NCI-H1694 (cell line): ENCODE measurements at places on chromosomes 1 and 21.
A peak's percentile ranks its signal among the peaks of the same experiment; 100 is the strongest.

- peak; percentile 65 for DNase-seq
Measured at GRCh38 chr1:96016219-96016618, 705.4 kb upstream of the PTBP2 start.

- DNase-seq: no peak
Measured at GRCh38 chr1:241533326-241534115, 1.3 kb downstream of the KMO start.

DNA sequence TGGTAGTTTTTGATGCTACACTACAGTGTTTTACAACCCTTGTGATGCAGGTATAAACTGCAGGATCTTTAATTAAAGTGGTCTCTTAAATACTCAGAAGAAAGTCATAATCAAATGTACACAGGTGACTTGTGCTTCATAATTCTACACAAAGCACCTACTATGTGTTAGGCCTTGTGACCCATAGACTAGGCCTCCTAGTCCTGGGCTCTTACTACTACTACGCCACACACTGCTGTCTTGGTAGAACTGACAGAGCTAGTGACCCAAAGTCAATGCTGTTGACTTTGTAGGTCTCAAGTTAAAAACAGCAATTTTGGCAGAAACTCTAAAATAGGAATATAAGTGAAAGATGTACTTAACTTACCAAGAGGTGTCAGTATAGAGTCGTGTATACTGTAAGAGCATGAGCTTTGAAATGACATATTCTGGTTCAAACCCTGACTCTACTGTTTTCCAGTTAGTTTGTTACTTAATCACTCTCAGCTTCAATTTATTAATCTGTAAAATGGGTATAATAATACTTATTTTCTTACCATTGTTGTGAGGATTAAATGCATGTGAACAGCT lies 48.6 kb upstream of the LMO4 start:
- no peak for DNase-seq

DNA sequence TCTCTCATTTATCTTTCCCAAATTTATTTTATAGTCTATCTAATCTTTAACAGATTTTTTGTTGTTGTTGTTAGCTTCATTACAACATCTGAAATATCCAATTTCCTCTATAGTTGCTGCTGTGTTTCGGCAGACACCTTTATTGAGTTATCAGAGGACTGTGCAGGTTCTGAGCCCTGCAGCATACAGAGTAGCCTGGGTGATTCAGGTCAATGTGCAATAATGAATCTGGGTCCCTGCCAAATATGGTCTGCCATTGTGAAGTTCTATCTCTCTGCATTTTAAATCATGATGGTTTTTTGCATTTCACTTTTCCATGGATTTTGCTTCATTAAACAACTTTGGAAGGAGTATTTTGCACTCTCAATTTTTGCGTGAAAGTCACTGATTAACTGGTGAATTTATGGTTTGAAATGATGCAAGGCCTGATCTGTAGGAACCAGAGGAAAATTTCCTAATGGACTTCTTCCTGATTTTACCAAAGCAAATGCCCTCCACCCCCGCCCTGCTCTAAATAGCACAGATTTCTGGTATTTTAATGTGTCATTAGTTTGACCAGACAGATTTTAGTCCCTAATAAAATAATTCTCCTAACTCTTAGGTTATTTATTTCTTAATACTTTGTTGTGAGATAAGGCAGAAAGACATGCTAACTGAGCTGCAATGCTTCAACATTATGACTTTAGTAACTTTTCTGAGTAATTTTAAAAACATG lies 402.3 kb downstream of the PTBP2 start:
- DNase-seq: no peak
